Activated CD4-positive, CD25-positive, alpha-beta regulatory T cell treated with anti-CD3 and anti-CD28 coated beads, Interleukin-2, amount 50 U/mL, for 72 hours (primary cell): ENCODE measurements at places on chromosomes 11 and 22.

DNA sequence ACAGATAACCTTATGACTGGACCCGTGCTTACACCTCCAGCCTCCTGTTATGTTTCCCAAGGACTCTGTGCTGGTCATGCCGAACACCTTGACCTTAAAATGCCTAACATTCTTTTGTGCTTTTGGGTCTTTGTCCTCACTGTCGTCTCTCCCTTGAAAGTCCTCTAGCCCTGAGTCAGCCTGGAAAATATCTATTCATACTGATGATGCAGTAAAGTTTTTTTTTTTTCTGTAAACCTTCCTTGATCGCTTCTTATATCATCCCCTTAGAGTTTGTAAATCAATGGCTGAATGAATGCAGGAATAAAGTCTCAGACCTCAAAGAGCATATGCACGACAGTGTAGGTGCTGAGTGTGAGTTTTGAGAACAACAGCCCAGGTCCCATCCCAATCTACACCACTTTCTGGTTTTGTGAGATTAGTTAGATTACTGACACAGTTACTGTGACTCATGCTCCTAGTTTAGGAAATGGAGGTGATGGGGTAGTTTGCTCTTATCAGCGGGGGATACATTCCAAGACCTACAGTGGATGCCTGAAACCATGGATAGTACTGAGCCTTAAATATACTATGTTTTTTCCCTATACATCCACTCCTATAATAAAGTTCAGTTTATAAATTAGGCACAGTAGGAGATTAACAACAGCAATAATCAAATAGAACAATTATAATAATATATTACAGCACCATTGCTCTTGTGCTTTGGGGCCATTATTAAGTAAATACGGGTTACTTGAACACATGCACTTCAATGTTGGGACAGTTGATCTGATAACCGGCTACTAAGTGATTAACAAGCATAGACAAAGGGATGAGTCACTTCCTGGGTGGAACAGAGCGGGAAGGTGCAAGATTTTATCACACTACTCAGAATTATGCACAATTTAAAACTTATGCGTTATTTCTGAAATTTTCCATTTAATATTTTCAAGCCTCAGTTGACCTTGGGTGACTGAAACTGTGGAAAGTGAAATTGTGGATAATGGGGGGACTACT is 8.6 kb downstream of the TCN1 start:
- no peak for DNase-seq

- no peak for DNase-seq
Observed at GRCh38 chr11:113204280-113204679, 110.1 kb upstream of the TTC12 start.

- DNase-seq: no peak
Observed at GRCh38 chr22:38299770-38300102, 17.5 kb downstream of the CSNK1E start.

GRCh38 chr11:35811783-35812182 is 132.1 kb upstream of the LDLRAD3 start:
- no peak for DNase-seq

- DNase-seq: no peak
Observed at GRCh38 chr11:111205632-111206385, 39.7 kb upstream of the POU2AF2 start.

DNA sequence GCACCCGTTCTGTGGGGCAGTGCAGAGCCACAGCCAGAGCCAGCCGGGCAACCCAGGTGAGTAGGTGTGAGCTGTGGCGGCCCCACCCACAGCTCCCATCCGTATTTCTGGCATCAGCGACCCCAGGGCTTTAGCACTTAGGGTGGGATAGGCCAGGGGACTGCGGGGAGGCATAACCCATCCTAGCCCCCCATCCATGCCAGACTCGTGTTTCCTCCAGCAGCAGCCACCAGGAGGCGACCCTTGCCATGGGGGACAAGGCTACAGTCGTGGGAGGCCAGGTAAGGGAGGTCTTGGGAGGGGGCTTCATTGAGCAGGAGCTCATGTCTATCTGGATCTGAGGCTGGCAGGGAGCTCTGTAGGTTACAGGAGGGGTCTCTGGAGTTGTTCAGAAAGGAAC is 873 bp downstream of the OTOG start:
- no peak for DNase-seq

DNA sequence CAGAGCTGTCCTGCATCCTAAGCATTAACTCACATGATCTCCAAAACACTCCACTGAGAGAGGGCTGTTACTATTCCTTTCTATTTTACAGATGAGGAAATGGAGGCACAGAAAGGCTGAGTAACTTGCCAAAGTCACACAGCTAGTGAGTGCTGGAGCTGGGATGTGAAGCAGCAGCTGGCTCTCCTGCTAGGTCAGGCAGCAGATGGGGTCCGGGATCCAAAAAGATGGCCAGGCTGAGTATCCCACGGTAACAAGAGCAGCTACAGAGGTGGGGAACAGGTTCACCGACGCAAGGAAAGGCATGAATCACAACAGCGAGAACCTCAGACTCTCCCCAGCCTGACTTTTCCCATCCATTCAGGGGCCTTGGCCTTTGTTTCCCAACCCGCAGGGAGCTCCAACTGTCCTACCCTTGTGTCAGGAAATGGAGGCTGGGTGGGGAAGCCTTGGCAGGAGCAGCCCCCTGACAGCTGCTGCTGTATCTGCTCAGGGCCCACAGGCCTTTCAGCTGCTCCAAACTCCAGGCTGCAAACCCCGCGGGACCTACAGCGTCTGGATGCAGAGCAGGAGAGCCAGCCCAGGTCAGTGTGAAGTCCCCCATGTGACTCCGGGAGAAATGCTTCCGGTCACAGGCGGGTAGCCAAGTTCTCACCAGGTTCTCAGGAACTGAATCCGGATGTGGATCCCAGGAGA is 29.5 kb downstream of the DKK3 start:
- DNase-seq: no peak

GRCh38 chr11:19763330-19763729 is 50.7 kb downstream of the NAV2 start:
- no peak for DNase-seq

- no peak for DNase-seq
Observed at GRCh38 chr22:33869946-33870345, 50.3 kb downstream of the LARGE1 start.

DNA sequence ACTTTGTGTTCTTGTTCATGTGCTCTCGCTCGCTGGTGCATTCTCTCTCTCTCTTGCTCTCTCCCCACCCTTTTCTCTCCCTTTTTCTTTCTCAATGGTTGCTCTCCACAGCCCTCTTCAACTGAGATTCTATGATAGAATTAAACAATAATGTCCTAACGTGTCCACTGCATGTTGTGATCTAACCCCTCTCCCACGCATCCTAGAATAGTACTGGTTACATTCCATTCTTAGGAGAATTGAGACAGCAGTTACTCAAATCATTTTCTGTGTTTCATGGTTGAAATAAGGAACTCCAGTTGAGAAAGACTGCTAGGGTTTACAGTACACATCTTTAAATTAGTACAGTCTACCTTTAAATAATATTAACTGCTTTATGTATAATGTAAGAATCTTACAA is 318.1 kb upstream of the PITPNB start:
- DNase-seq: no peak

- DNase-seq: no peak
Observed at GRCh38 chr22:32490279-32490678, 15.7 kb downstream of the FBXO7 start.

DNA sequence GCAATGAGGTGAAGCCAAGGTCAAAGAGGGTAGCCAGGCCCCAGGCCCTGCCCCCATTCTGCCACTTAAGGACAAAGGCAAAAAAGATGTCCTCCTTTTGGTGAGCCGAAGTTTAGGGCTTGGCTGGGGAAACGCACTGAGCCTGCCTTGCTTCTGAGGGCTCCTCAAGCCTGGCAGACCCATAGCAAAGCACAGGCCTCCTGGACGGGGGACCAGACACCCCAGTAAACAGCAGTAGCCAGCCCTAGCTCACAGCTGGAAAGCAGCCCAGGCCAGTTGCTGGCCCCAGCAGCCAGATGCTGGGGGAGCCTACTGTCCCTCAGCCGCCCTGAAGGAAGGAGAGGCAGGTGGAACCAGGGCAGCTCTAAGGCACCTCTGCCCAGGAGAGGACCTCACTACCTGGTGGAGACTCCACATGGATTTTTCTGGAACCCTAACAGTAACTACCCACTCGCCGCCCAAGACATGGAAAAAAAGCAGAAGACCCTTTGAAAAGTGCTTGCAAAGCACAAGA is 3.8 kb upstream of the PYGM start:
- peak; percentile 30 for DNase-seq

GRCh38 chr11:121540627-121541026 is 87.9 kb upstream of the SORL1-AS1 start:
- no peak for DNase-seq

DNA sequence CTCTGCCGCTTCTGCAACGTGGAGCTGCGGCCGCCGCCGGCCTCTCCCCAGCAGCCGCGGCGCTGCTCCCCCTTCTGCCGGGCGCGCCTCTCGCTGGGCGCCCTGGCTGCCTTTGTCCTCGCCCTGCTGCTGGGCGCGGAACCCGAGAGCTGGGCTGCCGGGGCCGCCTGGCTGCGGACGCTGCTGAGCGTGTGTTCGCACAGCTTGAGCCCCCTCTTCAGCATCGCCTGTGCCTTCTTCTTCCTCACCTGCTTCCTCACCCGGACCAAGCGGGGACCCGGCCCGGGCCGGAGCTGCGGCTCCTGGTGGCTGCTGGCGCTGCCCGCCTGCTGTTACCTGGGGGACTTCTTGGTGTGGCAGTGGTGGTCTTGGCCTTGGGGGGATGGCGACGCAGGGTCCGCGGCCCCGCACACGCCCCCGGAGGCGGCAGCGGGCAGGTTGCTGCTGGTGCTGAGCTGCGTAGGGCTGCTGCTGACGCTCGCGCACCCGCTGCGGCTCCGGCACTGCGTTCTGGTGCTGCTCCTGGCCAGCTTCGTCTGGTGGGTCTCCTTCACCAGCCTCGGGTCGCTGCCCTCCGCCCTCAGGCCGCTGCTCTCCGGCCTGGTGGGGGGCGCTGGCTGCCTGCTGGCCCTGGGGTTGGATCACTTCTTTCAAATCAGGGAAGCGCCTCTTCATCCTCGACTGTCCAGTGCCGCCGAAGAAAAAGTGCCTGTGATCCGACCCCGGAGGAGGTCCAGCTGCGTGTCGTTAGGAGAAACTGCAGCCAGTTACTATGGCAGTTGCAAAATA is 816 bp downstream of the PDE3B start:
- peak; percentile 59 for DNase-seq

GRCh38 chr22:40853961-40854360 is 2.5 kb downstream of the ST13 start:
- DNase-seq: no peak

- DNase-seq: no peak
Observed at GRCh38 chr11:115145324-115145723, 358.9 kb downstream of the CADM1 start.

DNA sequence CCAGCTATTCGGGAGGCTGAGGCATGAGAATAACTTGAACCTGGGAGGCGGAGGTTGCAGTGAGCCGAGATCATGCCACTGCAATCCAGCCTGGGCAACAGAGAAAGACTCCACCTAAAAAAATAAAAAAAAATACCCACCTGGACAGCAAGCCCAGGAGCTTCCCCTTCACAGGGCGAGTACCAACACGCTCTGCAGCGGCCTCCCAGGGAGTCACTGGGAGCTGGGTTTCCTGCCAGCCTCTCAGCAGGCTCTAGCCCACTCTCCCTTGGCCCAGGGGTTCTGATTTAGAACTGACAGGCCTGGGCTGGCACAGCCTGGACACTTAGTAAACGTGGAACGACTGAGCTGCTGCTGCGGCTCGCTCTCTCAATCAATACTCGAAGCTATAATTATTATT is 2.0 kb upstream of the CABP7 start:
- DNase-seq: no peak

DNA sequence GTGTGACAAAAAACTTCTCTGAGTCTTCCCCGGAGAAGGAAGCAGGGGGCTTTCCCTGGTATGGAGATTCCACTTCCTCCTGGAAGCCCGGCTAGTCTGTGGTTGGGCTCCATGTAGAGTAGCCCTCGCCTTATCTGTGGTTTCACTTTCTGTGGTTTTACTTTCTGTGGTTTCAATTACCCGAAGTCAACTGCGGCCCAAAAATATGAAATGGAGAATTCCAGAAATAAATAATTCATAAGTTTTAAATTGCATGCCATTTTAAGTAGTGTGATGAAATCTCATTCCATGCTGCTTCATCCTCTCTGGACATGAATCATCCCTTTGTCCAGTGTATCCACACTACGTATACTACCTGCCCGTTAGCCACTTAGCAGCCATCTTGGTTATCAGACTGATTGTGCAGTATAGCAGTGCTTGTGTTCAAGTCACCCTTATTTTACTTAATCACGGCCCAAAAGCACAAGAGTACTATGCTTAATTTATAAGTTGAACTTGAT is 275.0 kb upstream of the SESN3 start:
- no peak for DNase-seq

DNA sequence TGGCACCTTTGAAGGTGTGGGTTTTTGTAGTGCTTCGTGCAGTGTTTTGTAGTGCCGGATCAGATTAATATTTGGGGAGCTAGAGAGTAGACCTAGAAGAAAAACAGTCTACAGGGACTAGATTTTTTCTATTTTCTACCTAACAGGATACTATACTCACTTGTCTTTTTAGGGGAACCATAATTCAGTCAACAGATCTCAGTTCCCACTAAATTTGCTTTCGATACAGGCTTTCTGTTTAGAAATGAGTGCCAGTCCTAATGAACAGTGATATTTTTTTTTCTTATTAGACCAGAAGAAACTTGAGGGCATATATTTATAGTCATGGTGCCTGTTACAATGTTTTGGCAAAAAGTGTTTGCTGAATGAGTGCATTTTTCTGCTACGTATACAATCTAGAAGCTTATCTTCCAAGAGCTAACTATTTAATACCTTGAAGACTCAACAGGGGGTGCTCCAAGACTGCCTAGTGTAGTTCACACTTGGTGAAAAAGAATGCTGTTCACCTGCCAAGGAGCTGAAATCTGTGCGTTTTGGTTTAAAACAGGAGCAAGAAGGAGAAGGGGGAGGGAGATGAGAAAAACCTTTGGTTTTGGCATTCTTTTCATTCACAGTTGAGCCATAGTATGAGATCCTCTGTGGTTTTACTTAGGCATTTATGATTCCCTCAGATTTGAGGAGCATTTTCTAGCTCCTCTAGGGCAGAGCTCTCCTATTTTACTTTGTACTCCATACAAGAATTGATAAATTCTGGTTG is 44.9 kb upstream of the VSTM5 start:
- DNase-seq: no peak

DNA sequence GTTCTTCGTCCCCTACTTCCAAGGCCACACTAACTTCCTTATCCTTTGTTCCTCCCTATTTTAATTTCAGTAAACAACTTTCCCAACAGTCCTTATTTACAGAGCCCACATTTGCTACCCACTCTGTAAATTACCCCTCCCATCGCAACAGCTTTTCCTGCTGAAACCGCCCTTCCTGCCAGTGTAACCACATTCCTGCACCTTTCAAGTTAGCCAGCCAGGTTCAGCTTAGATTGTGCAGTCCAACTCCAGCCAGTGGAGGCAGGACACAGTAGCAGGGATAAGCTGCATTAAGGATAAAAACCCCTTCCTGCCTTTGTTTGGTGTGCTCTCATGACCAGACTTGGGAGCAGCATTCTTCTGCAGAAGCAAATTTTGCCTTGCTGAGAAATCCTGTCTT is 768.3 kb upstream of the ARHGAP42 start:
- no peak for DNase-seq

- no peak for DNase-seq
Observed at GRCh38 chr11:86896441-86896841, 58.8 kb downstream of the FZD4 start.

GRCh38 chr22:40116496-40117200 is 61.1 kb upstream of the TNRC6B start:
- no peak for DNase-seq

- no peak for DNase-seq
Observed at GRCh38 chr11:8354622-8355415, 91.1 kb upstream of the LMO1 start.
